ENCODE measurements at places on chromosomes 2 and 18.

DNA sequence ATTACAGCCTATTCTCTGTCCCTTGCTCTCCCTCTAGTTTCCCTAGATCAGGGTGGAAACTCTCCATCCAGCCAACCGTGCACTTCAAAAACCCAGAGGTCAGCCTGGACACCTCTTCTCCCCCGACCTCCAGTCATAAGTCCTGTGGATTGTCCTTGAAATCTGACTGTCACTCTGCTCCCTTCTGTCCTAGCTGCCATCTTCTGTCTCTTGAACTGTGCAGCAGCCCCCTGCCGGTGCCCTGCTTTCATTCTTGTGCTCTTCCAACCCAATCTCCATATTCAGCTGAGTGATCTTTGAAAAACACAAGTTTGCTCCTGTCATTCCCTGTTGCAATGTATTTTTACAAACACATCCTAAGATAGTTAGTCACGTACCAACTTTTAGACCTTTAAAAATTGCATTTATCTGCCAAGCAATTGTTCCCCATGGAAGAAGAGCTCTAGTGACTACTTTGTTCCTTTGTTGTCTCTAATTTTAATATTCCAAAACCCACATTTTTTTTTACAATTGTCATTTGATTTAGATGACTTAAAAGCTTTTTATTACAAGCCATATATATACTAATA, 254.3 kb downstream of the CAMKMT start:
- peak; percentile 19 for DNase-seq

- no peak for DNase-seq
Measured at GRCh38 chr18:52567360-52567759, 227.4 kb downstream of the DCC start.

DNA sequence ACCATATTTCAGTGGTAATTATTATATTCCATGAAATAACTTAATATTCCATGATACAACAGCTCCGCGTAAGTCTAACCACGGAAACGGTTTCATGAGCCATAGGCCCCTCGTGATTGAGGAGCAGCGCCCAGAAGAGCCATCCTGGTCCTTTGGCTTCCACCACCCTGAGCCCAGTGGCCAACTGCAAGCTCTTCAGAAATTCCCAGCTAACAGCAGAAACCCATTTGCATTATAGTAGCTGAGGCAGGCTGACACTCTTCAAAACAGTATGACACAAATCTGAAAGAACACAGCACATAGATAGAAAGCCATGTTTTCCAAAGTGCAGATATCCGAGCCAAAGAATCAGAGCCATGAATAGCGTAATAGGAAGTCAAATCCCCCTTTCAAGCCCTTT, 120.9 kb upstream of the NFATC1 start:
- DNase-seq, result no peak

DNA sequence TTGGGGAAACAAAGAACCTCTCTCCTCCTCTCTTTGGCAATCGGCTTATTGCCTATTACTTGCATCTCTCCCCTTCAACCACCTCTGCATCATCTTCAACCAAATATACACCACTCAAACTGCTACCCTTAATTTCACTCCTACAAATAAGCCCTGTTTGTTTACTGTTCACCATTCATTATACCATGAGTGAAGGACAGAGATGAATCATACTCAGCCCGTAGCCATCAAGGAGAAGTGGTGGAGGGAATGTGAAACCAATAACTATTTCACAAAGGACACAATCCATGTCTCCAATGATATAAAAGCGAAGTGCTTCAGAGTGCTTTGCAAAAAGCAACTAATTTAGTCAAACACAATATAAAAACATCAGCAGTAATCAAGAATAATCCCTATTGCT, 76.8 kb downstream of the CACNB4 start:
- no peak for DNase-seq

GRCh38 chr2:22887845-22888244, 497.1 kb upstream of the KLHL29 start:
- no peak for DNase-seq

DNA sequence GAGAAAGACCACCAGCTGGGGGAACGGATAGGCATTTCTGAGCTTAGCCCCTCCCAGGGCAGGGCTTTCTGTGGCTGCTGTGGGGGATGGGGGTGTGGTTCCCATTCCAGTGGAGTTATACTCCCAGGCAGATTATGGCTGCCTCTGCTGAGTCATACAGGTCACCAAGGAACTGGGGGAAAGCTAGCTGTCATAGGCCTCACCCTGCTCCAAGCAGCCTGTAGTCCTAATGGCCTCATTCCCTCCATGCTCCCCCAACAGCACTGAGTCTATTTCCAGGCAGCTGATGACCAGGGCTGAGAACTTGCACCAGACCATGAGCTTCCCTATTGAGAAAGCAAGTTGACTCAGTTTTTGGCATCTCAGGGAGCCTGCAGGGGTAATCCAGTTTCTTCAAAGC, 87.1 kb downstream of the GPR39 start:
- no peak for DNase-seq

DNA sequence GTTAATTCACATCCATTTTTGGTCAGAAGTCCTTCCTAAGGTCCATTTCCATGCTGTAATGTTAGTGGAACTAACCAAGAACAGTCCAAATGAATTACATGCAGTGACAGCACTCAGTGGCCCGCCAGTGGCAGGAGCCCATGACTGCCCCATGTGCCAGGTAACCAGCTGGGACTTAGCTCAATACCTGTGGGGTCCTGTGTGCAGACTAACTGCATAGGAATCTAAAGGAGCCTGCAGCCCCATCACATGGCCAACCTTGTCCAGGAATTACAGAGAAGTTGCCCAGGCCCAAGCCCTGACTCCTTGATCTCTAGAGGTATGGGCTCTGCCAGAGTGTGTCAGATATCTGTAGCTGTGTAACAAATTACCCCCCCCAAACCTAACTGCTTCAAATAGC, 35.4 kb upstream of the GPR17 start:
- no peak for DNase-seq

- DNase-seq, result peak; percentile 73
Measured at GRCh38 chr2:201643216-201643890, at the start of gene TMEM237. Gene TMEM237, minus strand, starts transcription at chr2:201643503. Its CDS starts 103 bp downstream, at chr2:201643400.

- no peak for DNase-seq
Measured at GRCh38 chr18:45102126-45102525, 421.4 kb downstream of the SETBP1 start.

- no peak for DNase-seq
Measured at GRCh38 chr18:25334588-25334987, 17.4 kb downstream of the ZNF521 start.

DNA sequence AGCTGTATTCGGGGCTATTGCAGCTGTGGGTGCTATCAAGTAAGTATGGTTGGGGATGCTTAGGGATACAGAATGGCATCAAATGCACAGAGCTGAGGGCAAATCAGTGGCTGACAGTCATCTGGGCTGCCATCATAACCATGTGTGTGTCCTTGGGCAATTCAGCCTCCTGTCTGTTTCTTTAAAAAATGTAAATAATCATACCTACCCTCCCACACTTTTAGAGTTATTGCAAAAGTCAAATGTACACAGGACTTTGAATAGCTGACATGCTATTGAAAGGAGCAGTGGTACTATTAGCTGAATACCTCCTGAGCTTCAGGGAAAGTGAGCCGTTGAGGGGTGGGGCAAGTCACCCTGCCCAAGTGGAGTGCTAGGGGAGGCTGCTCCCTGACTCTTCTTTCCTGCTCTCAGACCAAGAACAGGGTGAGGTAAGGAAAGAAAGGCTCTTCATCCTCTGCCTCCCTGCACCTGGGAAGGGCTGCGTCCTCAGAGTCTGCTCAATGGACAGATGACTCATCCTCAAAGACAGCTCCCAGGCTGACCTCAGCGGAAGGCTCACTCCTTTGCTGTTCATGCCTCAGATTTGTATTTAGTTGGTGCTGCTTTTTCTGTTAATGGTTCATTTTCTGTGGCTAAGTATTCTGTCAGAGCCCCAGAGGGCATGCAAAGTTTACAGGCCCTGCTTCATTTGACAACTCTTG, 54.9 kb upstream of the BZW1 start:
- no peak for DNase-seq

DNA sequence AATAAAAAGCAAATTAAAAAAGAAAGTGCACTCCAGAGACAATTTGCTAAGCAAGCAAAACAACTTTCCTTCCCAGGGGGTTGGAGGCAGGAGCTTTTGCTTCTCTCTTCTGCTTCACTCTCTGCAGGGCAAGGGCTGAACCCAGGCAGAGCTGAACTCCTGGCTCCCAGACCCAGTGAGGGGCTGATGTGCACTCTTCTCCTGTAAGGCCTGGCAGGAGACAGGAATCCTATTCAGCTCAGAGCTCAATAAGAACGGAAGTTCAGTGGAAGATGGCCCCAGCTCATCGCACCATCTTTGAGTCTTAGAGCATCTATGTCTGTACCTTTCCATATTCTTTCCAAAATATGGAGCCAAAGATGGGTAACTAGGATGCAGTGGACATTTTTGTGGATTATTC, 29.1 kb downstream of the CIB4 start:
- DNase-seq, result no peak

DNA sequence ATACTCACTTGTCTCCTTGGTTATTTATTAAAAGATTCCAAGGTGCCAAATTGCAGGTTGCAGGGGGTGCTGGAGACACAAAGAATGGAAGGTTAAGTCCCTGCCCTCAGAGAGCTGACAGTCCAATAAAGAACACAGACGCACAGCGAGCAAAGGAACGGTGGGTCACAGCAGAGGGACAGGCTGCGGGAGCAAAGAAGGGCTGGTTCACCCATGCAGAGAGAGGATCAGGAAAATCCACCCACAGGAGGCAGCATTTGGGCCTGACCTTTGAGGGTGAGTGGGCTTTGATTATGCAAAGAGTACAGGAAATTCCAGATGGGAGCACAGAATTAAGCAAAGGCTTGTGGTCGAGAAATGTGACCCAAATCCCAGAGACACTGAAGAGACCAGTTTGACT, 45.0 kb downstream of the ZBTB7C start:
- no peak for DNase-seq
